Mesothelial cell of epicardium (in vitro differentiated cells): ENCODE measurements at places on chromosomes 4 and X.

- no peak overlapping the region for H3K27ac ChIP-seq
- DNase-seq = no peak
- no peaks in the 10 kb centered on the region for H3K36me3 ChIP-seq
- H3K27me3 ChIP-seq = peaks cover 5% of the 10 kb centered on the region
- no peaks in the 10 kb centered on the region for H3K4me1 ChIP-seq
- H3K4me3 ChIP-seq = no peak overlapping the region
Observed at GRCh38 chrX:12709047-12709446, 82.2 kb upstream of the PRPS2 start.

GRCh38 chr4:86223472-86223871, 136.4 kb downstream of the MAPK10 start:
- H3K4me3 ChIP-seq = no peak overlapping the region
- DNase-seq = no peak
- no peak overlapping the region for H3K27ac ChIP-seq
- H3K27me3 ChIP-seq = no peaks in the 10 kb centered on the region
- H3K36me3 ChIP-seq = no peaks in the 10 kb centered on the region
- H3K4me1 ChIP-seq = peaks cover 8% of the 10 kb centered on the region

DNA sequence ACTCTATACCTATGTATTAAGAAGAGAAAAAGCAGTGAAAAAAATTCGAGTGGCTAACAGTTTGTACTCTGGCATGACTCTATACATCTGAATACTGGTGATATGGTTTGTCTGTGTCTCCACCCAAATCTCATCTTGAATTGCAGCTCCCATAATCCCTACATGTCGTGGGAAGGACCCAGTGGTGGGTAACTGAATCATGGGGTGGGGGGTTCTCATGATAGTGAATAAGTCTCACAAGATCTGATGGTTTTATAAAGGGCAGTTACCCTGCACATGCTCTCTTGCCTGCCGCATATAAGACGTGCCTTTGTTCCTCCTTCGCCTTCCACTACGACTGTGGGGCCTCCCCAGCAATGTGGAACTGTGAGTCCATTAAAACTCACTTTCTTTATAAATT, 70.4 kb downstream of the LRBA start:
- peaks cover 9% of the 10 kb centered on the region for H3K36me3 ChIP-seq
- no peak overlapping the region for H3K4me3 ChIP-seq
- peaks cover 13% of the 10 kb centered on the region for H3K4me1 ChIP-seq
- no peaks in the 10 kb centered on the region for H3K27me3 ChIP-seq
- no peak overlapping the region for H3K27ac ChIP-seq

- no peak overlapping the region for H3K27ac ChIP-seq
- no peak for DNase-seq
Observed at GRCh38 chrX:22296871-22297270, 24.2 kb downstream of the CBLL2 start.

DNA sequence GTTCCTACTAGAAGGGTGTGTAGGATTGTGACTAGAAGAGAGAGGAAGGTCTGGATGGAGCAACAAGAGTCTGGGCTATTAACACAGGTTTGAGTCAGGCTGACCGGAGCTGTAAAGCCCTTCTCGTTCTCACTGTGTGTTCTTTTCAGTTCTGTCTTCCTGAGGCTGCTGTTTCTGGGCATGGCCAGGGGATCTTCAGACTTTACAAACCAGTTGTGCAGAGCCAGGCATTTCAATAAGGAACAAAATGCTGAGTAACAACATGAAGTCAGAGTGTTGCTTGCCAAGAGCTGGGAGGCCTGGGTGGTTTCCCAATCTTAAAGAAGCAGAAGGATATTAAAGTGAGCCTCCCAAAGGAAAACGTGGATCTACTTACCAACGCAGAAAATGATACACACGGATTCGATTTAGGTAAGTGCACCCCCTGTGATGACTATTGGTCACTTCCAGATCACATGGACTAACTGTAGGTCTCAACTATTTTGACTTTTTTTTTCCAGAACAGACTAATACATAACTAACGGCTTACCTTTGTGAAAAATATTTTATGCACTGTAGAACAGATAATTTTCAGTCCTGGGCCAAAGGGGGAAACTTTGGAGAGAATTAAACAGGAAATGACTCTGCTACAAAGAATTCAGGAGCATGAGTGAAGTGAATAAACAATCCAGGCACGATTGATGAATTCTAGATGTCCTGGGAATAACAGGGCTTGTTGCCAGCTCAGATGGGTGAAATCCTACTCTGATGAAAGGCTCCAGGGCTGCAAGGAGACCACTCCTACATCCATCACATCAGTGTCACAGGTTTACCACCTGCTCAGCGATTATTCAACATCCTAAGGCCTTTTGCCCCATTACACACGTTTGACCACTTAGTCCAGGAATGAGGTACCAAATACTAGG, 94.5 kb downstream of the ANXA3 start:
- H3K27ac ChIP-seq = peak overlapping the region; percentile 96
- no peaks in the 10 kb centered on the region for H3K36me3 ChIP-seq
- H3K4me1 ChIP-seq = peaks cover 48% of the 10 kb centered on the region
- DNase-seq = no peak
- H3K27me3 ChIP-seq = no peaks in the 10 kb centered on the region
